PC-3 (cell line): ENCODE measurements at places on chromosomes 7 and 10. TPM values are rescaled to one million over a fixed set of nuclear protein-coding genes. Genes with fewer than 3 reads are reported as not detected.

The VKORC1L1 gene
- total RNA-seq: 7.6 and 9.4 TPM in 2 replicates

The IKZF1 gene
- not detected in 2 replicates for total RNA-seq

The INPP5A gene
- 22.6 and 27.8 TPM in 2 replicates for total RNA-seq

The GPR15LG gene
- not detected in 2 replicates for total RNA-seq

The FGFBP3 gene
- total RNA-seq: 0.69 and 1.2 TPM in 2 replicates

The PPP1R3C gene
- 0.17 TPM in 1 of 2 replicates, not detected in the other for total RNA-seq

The NKX2-3 gene
- total RNA-seq: 0.07 TPM in 1 of 2 replicates, not detected in the other

The SPDYE16 gene
- total RNA-seq: not detected in 2 replicates

The CALML5 gene
- total RNA-seq: not detected in 2 replicates

The SLC29A4 gene
- total RNA-seq: 6.7 and 8.9 TPM in 2 replicates

The SORCS1 gene
- total RNA-seq: 0.11 TPM in 1 of 2 replicates, not detected in the other

The TUBB8 gene
- total RNA-seq: not detected in 2 replicates
